Upper lobe of left lung (tissue), 6 donors: ENCODE measurements at places on chromosomes 11 and 22.

DNA sequence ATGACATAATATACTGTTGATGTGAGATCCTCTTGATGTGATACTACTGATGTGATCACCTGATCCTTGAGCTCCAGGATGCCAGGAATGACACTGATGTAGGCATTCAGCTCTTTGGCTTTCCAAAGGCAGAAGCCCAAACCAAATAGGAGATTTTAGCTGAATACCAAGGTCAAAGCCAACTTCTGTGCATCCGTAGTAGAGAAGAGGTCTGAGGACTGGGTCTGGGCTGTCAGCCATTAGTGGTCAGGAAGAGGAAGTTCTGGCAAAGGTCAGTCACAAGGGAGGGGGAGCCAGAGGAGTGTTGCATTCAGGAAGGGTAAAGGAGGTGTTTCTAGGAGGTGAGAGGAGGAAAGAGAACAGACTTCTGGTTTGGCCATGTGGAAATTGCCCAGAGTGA, 53.4 kb upstream of the PARVG start:
- peak; percentile 56 for DNase-seq
- H3K4me1 ChIP-seq: peaks cover 4% of the 10 kb centered on the region
- H3K27ac ChIP-seq: no peak overlapping the region
- no peaks in the 10 kb centered on the region for H3K36me3 ChIP-seq
- no peak overlapping the region for H3K4me3 ChIP-seq

- no peak for DNase-seq
- peak overlapping the region; percentile 36 for H3K27ac ChIP-seq
- no peak overlapping the region for H3K4me3 ChIP-seq
- peaks cover 43% of the 10 kb centered on the region for H3K4me1 ChIP-seq
These were observed 29.9 kb upstream of the MALAT1 start for GRCh38 chr11:65468874-65469333.

GRCh38 chr11:90849312-90849711, 626.5 kb upstream of the CHORDC1 start:
- H3K27ac ChIP-seq: no peak overlapping the region

GRCh38 chr22:35099883-35100282, 33.9 kb downstream of the ISX start:
- H3K27me3 ChIP-seq: no peaks in the 10 kb centered on the region
- DNase-seq: no peak
- H3K4me1 ChIP-seq: no peaks in the 10 kb centered on the region
